Substantia nigra (tissue), 51 donors: ENCODE measurements at places on chromosomes 1 and 21.

DNA sequence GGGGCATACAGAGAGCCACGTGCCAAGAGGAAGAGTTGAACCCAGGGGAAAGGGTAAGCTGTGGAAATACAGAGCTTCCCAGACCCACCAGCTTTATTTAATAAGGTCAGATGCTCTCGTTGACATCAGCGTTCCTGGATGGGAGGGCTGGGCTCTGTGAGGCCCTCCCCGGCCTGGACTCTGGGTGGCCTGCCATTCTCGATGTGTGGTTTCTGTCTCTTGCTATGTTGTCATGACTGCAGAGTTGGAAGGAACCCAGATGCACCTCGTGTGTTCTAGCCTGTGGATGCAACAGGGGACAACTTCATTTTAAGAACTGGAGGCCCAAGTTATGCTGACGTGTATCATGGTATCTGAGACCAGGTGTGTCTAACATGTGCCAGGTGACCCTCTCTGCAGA lies 101.7 kb downstream of the PCBP3 start:
- DNase-seq = no peak

GRCh38 chr1:47894410-47895278 lies 102.5 kb downstream of the TRABD2B start:
- no peak for DNase-seq

- peak; percentile 27 for DNase-seq
Measured at GRCh38 chr1:6918186-6918924, 133.1 kb downstream of the CAMTA1 start.

DNA sequence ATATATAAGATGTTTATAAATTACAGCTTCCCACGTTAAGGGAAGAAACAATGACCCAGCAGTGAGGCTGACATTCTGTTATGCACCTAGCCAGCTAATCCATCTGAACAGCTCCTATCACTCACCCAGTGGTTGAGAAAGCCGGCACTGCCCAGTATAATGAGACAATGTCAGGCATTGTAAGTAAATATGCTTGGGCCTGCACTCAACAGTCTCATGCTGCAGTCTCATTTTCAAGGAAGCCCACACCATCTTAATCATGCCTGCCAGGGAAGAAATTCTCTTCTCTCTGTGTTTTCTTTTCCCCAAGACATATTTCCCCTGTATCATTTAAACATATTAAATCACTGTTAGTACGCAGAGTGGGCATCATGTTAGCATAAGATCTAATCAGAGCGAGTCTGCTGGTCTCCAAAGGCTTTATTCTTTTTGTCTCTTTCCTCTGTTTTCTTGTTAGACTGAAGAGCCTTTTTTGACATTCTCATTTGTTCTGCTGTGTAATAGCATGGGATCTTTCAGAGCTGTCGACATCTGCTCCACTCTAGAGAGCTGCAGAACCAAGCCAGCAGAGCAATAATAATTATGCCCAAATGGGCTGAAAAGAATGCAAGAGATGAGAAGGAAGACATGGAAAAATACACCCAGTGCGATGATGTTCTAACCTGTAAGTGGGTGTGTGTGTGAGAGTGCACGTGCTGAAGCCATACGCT lies 67.6 kb upstream of the SLC22A15 start:
- peak; percentile 28 for DNase-seq

DNA sequence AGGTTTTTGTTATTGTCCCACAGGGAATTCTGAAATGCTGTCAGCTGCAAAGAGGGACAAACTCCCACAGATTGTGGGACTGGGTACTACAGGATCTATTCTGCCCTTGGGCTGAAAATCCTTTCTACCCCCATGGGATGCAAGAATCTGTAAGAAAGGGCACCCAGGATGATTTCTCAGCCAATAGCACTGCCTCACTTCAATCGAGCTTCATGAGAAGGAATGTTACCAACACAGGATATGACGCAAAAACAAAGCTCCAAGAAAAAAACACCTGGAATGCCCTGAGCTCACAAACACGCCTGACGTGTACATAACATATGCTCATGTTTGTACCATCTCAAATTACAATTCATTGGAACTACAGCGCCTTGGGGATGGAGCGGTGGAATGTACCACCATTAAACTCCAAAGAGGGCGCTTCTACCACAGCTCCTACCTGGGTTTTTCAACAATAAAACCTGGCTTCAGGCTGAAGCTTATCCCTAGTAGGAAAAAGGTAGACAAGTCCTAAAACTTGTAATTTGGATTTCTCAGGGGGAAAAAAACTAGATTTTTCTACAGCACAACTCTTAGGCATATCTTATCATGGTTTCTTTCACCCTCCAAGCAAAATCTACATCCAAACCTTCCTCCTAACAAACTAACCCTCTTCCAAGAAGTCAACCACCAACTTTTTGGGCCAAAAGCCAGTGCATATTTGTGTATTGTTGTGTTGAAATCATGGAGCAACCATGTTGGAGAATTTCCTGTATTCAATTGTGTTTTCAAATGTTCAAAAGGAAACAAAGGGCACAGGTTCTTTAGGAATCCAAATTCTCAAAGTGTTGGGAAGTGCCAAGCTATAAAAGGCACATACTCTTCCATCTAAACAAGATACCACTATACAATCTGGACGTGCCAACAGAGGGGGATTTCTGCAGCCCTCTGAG lies 78.9 kb downstream of the TGFBR3 start:
- no peak for DNase-seq

- DNase-seq = no peak
Measured at GRCh38 chr1:156692441-156692924, 12.9 kb downstream of the CRABP2 start.

- no peak for DNase-seq
Measured at GRCh38 chr1:205587581-205587980, 44.2 kb downstream of the ELK4 start.

DNA sequence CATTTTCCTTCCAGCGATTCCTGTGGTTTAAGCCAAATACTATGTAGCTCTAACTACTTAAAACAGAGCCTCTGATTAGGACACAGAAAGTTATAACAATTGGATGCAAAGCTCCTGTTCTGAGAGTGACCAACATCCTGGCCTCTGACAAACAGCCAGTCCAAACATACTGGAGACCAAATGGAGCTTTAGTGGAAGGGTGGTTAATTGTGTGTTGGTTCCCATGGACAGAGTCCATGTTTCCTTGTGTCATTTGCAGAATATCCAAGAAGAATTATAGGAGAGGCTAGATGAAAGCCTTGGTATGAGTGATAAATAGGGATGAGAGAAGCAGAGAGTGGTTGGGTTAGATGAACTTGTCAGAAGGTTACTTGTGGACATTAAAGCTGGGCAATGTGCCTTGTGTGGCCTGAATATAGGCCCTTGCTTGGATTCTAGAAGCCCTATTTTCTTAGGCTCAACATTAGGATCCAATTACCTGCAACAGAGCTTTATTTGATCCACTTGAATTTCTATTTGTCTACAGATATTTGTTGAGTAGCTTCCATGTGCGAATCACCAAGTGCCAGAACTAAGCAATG lies 180.5 kb upstream of the GORAB start:
- DNase-seq = no peak

DNA sequence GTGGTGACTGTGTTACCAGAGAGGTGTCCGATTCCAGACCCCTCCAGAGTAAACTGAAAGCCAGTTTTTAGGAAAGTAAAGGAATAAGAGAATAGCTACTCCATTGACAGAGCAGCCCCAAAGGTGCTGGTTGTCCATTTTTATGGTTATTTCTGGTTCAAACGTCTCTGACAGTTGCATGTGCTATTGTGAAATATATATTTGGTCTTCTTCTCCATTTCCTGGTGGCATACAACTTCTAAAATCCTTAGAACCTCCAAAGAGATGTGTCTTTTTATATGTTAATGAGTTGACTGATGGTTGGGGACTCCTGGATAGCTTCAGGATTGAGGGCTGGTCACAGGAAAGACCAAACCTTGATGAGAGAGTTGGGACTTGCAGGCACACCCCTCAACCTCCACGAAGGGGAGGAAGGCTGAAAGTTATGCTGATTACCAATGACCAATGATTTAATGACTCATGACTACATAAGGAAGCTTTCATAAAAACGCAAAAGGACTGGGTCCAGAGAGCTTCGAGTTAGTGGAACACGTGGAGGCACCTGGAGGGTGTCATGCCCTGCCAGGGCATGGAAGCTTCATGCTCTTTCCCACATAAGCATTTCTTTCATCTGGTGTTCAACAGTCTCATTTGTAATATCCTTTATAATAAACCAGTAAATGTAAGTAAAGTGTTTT lies 100.7 kb downstream of the SLC16A1 start:
- no peak for DNase-seq

GRCh38 chr1:31373056-31373896 lies at the start of gene FABP3:
TSS of gene FABP3 (minus strand) at chr1:31373076. CDS start at chr1:31373014, 62 bp downstream.
- DNase-seq = peak; percentile 72

GRCh38 chr1:108961198-108961597 lies 2.1 kb downstream of the CLCC1 start:
- DNase-seq = no peak

DNA sequence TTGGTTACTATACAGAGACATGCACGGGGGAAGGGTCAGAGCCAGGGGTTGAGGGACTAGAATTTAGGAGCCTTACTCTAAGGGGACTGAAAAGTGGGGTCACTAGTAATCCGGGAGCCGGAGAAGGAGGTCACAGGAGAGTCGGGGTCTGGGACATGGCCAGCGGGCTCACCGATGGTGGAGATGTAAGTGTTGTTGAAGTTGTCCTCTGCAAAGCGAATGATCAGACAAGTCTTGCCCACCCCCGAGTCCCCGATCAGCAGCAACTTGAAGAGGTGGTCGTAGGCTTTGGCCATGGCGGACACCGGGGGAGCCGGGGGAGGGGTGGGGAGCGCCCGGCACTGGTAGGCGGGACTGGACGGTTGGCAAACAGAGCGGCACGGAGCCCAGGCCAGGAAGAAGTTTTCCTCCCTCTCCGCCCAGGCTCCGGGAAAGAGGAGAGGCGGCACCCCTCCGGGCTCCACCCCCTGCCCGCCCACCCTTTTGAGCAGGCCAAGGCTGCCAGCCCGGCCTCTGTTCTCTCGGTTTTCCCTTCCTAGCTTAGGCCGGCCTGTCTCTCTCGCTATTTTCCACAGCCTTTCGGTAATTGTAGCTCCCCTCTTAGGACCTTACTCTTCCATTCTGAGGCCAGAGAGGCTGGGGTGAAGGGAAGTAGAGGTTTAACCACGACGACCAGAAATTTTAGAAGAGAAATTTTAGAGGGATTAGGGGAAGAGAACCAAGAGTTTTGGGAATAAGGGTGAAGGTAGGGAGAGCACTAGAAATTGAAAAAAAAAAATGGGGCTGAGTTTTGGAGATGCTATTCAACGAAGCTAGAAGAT lies at the start of gene RAB13:
Gene RAB13, minus strand, starts transcription at position 399 of the 821 bp plus-strand sequence. Its CDS starts 103 bp downstream, at position 296.
- DNase-seq = peak; percentile 82

- DNase-seq = peak; percentile 62
Measured at GRCh38 chr1:246506674-246507481, at the start of gene SMYD3. TSS of gene SMYD3 (minus strand) at chr1:246507279.

DNA sequence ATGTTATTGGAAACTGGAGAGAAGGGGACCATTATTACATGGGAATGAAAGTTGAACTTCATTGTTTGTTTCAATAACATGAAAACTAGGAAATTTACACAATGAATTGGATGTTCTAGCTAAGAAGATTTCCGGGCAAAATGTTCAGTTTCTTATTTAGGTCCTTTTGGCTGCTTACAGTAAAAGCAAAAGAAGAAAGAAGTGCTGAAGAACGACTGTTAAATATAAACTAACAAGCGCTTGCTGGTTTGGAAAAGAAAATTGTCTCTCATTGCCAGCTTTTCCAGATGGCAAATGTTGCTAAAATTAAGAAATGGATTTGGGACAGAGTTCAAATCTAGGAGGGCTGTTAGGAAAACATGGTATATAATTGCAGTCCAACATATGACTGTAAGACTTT lies 139.6 kb downstream of the ZNF644 start:
- no peak for DNase-seq

- no peak for DNase-seq
Measured at GRCh38 chr1:195335541-195335940, 1272.7 kb downstream of the KCNT2 start.

DNA sequence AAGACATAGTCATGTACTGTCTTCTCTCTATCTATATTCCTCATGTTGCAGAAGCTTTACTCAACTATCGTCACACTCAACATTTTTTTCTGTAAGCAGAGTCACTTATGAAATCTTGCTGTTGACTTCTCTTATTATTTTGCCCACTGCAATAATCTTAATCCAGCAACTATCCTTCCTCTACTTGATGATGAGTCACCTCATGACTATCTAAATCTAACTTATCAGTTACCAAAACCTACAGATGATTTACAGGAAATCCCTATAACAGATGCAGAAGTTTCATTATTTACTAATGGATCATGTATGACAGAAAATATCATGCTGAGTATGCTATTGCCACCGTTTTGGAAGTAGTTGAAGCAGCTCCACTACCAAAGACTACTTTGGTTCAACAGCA lies 378.9 kb downstream of the DUSP10 start:
- no peak for DNase-seq

GRCh38 chr1:222048094-222048595 lies 306.3 kb upstream of the DUSP10 start:
- DNase-seq = no peak

GRCh38 chr1:189775343-189775742 lies 702.3 kb downstream of the BRINP3 start:
- DNase-seq = no peak

- no peak for DNase-seq
Measured at GRCh38 chr1:43853161-43853921, 80.3 kb upstream of the ARTN start.

DNA sequence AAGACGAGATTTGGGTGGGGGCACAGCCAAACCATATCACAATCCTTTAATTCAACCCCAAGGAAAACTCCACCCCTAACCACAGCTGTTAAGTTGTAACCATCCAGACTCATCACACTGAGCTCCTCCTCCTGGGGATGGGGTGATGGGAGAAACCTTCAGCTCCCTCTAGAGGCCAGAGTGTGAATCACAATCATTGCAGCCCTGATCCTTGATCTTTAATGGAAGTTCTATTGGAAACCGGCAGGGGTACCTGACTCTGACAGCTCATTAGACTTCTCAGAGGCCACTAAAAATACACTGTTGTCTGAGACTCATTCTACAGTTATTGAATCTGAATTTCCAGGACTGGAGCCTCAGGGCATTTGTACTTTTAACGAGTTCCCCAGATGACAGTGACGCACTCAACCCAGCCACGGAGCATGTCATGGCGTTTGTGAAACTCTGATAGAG lies 127.2 kb downstream of the IGSF21 start:
- DNase-seq = peak; percentile 25

GRCh38 chr21:34580181-34580700 lies 34.7 kb downstream of the RCAN1 start:
- DNase-seq = no peak

- no peak for DNase-seq
Measured at GRCh38 chr1:14855268-14855667, 256.8 kb downstream of the KAZN start.

DNA sequence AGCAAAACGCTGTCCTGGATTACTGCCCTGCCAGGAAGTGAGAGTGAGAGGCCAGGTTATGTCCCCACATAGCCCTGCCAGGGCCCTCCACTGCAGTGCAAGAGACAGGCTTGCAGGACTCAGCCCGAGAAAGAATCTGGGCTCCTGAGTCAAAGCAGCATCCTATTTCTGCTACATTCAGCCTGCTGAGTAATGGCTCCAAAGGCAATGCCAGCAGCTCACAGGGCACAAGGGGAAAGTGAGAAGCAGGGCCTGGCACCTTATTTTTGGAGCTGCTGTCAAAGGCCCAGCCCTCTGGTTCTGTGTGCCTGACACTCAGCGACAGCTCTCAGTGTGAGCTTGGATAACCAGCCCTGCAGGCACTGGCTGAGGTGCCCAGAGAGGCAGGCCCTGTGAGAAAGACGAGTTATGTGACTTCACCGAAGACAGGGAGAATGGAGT lies 83.9 kb downstream of the DTL start:
- no peak for DNase-seq
